CD4-positive, CD25-positive, alpha-beta regulatory T cell (primary cell): ENCODE measurements at places on chromosomes 4 and X. TPM values are rescaled to one million over a fixed set of nuclear protein-coding genes. Genes with fewer than 3 reads are reported as not detected.

The MCTS1 gene
- 77.0 TPM for polyA plus RNA-seq

The PIR gene
- polyA plus RNA-seq = not detected

The STK26 gene
- polyA plus RNA-seq = 27.1 TPM

The WDR45 gene
- 68.3 TPM for polyA plus RNA-seq

The CHRNA9 gene
- polyA plus RNA-seq = 0.13 TPM

The HHIP gene
- polyA plus RNA-seq = not detected

The ADGRG2 gene
- polyA plus RNA-seq = not detected

The SPATA4 gene
- not detected for polyA plus RNA-seq

The BEX5 gene
- 8.8 TPM for polyA plus RNA-seq

The APELA gene
- polyA plus RNA-seq = not detected

The ADAM29 gene
- 0.34 TPM for polyA plus RNA-seq

The PRRG1 gene
- polyA plus RNA-seq = not detected

The DACH2 gene
- not detected for polyA plus RNA-seq

- no peak for DNase-seq
Measured at GRCh38 chr4:24747234-24747975, 48.0 kb upstream of the SOD3 start.

GRCh38 chrX:120308959-120309872 is 2.0 kb downstream of the TMEM255A start:
- DNase-seq = peak; percentile 79

GRCh38 chr4:151808542-151808941 is 47.7 kb upstream of the GATB start:
- no peak for DNase-seq

- DNase-seq = no peak
Measured at GRCh38 chr4:109432696-109433095, 919 bp upstream of the SEC24B start.

DNA sequence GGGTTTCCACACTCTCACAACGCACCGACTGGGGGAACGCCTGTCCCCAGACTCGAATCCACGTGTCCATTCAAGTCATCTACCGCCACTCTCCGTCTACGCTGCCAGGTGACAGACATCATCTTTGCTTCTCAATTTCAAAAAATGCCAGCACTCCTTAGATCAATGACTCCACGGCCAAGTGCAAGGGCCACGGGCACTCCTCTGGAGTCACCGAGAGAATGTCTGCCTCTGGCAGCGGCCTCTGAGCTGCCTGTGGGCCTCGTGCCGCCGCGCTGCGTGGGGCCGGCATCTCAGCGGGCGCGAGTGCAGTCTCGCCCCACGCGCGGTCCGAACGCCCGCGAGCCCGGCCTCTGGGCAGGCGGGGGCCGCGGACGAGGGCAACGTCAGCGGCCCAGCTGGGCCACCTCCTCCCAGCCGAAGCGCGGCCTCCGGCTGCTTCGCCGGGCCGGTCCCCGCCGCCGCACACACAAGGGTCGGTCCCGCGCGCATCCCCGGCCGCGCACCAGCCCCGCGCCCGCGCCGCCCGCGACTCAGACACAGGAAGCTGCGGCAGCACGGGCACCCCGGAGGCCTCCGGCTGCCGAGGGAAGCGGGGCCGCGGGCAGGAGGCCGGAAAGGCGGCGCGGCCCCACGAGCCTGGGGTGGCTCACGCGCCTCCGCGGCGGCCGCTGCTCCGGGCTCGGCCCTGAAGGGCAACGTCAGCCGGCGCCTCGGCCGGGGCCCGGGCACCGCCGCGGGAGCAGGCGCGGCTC is 450 bp downstream of the ACSL1 start:
- DNase-seq = peak; percentile 58

DNA sequence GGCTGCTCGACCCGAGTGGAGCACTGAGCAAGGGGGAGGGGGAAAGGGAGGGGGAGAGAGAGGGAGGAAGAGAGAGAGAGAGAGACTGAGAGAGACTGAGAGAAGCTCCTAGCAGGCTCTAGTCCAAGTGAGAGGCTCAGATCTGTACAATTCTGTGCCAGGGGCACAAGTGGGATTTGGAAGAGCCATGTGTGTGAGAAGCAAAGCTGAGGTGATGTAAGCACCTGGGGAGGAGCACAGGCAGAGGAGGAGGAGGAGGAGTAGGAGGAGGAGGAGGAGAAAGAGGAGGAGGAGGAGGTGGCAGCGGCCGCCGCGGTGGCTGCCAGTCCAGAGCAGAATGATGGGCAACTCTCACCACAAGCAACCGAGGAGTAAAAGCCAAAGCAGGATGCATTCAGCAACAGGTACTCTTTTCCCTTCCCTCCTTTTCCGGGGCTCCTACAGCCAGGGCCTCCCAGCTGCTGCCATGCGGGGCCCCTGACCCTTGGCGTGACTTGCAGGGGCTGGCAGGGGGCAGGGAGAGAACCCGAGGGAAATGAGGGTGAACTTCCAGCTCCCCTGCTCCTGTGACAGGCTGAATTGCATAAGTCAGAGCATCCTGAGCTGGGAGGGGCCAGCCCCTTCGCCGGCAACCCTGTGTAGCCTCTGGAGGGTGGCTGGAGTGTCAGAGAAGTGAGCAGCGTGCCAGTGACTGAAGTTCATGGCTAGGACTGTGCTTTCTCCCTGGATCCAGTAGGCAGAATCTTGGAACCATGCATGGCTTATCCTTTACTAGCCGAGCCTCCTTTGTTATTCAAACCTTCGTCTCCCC is 62.2 kb downstream of the RTL5 start:
- DNase-seq = no peak

DNA sequence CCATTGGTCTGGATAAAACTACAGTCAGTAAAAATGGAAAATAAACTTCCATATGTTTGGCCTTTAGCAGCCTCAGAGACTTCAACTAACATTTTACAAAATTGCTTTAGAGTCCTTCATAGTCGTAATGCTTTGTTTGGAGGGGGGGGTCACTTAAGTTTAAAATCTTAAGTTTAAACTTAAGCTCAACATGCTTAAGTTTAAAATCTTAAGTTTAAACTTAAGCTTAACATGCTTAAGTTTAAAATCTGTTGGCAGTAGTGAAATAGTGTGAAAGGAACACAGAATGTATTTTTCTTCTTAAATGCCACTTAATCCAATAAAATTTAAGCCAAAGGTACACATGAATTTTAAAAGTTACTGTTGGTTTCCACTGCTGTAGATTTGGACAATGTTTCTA is 45.9 kb upstream of the UNC5C start:
- DNase-seq = no peak

- DNase-seq = no peak
Measured at GRCh38 chr4:78552389-78553042, 946 bp downstream of the ANXA3 start.

- DNase-seq = no peak
Measured at GRCh38 chr4:73181231-73181630, 77.4 kb downstream of the ANKRD17 start.

GRCh38 chr4:164177153-164177552 is 576.8 kb upstream of the SMIM31 start:
- no peak for DNase-seq

DNA sequence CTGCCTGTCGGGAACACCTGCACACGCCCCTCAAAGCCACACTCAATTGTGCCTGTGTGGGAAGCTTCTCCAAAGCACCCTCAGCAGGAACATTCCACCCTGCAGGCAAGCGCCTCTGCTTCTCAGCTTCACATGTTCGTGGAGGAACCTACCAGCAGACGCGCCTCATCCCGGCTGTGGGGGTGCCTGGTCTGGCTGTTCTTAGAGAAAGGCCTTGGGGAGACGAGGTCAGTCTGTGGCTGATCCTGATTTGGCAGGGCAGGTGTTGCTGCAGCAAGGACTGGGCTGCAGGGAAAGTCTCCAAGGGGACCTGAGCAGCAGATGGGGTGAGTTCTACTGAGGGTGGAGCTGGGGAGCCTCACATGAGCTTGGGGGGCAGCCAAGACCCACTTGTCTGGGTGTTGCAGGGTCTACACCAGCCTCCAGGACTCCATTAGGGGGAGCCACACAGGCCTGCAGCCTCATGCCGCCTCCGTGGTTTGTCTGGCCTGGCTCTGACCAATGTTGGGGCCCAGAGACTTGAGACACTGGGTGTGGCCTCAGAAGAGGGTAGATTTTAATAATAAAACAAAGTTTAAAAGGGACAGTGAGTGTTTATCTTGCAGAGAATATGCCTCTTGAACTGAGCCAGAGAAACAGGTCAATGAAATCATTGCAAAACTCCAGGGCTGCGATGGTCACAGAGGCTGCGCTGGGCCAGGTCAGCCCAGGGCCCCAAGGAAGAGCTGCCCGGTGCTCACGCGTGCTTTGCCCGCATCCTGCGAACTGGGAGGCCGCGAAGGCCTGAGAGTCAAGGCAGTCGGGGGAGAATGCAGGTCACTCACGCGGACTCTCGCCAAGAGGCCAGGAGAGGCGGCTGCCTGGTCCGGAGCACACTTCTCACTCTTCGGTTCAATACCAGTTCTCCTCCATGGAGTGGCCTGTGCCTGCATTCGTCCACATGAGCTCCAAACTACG is 21.1 kb downstream of the RNF212 start:
- no peak for DNase-seq

GRCh38 chr4:168572002-168572401 is 75.2 kb downstream of the PALLD start:
- DNase-seq = no peak

DNA sequence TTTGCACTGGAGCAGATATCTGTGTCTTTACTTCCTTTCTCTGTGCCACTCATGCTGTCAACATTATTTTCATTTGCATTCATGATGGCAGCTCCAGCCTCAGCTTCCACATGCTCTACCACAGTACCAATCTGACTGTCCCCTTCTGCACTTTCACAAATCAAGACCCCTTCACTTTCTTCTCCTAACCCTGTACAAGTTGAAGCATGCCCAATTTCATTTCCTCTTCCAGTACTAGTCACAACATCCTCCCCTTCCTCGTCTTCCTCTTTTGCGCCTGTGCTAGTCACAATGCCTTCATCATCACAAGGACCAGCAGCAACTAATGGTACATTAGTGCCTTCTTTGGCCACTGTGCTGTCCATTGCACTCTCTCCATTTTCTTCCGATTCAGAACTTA is 26.5 kb downstream of the BOD1L1 start:
- no peak for DNase-seq

DNA sequence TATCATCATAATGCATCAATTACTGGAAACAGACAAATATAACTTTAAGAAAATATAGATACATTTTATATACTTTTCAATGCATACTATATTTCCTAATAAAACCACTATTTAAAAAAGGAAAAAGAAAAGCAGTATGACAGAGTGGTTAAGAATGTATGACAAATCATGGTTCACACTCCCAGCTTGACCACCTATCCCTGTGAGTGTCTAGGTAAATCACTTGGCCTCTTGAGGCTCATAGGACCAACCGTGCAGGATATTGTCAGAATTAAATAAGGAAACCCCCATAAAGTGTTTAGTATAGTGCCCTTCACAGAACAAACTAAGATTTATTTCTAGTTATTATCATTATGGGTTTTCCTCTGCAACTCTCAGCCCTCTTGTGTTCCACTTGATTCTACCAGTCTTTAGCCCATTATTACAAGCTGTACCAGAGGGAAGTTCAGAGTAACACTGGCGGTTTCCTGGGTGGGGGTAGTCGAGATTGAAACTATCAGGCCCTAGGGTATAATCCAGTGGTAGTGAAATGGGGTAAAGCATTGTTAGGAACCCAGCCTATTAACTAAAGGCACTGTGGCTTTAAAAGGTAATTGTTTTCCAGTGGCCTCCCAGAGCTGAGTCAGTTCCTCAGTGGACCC is 55.5 kb upstream of the PAK3 start:
- DNase-seq = no peak

- DNase-seq = no peak
Measured at GRCh38 chr4:74534121-74534520, 89.2 kb downstream of the AREG start.

- DNase-seq = no peak
Measured at GRCh38 chr4:54400802-54401201, 171.7 kb downstream of the PDGFRA start.

- DNase-seq = no peak
Measured at GRCh38 chr4:71406459-71406963, 67.7 kb downstream of the SLC4A4 start.

DNA sequence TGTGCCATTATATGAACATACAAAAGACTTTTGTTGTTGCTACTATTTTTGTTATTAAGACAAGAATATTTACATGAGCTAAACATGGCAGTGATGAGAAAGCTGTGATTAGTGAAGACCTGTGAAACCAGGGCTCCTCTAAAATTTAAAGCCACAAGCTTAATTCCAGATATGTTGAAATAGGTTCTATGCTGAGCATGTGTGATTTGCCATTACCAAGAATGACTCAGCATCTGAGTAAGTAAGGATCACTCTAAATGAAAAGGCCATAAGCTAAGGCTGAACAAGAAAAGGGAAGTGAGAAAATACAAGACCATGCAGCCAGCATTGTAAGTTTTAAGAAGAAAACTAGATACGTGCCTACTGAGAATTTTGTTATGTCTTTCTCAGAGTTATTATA is 75.9 kb upstream of the CAMK2D start:
- no peak for DNase-seq

GRCh38 chr4:1583051-1583785 is 100.9 kb downstream of the FAM53A start:
- DNase-seq = no peak

GRCh38 chr4:166034965-166035364 is 161.9 kb downstream of the TLL1 start:
- DNase-seq = no peak

DNA sequence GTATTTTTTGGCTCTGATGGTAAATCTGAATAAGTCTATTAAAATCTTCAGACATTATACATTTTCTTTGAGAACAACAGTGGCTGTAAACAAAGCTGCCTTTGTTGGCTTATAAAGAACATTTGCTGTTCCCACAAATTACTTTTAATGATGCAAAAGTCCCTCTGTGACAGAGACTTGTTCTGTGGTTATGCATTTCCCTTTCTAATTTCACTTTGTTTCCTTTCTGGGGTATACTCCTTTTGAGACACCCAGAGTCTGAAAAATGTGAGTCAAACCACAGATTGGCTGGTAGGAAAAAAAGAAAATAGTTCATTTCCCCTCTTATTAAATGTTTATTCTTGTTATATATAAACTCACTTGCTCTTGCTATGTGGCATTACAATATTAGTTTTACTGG is 402.4 kb downstream of the PACRGL start:
- no peak for DNase-seq

- no peak for DNase-seq
Measured at GRCh38 chrX:41258871-41259270, 75.1 kb upstream of the DDX3X start.

DNA sequence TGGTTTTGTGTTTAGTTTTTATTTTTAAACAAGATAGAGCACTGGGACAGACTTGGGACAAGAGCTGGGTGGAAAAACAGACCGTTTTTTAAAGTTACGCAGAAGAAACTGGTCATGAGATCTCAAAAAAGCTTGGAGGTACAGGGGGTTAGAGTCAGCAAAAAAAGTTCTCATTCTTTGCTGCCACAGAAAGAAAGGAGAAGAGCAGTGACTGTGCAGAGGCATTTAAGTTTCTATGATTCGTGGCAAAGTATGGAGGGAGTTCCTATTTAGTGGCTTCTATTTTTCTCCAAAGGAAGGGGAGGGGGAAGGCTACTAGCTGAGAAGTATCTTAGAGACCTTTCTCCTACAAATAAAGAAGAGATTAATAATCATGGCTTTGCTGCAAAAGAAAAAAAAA is 68.3 kb downstream of the MANBA start:
- no peak for DNase-seq

DNA sequence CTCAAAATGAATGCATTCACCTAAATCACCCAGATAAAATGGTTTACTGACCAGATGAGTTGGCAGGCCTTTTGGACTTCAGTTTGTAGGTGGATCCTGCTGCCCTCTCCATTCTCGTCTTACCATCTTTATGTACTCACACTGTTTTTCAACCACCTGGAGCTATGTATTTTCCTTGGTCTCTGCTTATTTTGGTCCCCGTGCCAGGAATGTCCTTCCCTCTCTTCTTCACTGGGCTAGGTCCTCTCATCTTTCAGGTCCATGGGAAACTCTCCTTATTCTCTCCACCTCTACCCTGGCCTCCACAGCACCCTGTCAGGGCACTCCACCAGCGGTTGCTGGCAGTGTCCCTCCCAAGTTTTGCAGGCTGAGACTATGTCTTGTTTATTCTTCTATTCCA is 2.6 kb downstream of the GPRIN3 start:
- DNase-seq = no peak
